ENCODE measurements at places on chromosomes 7 and 10. TPM values are rescaled to one million over a fixed set of nuclear protein-coding genes. Genes with fewer than 3 reads are reported as not detected.

DNA sequence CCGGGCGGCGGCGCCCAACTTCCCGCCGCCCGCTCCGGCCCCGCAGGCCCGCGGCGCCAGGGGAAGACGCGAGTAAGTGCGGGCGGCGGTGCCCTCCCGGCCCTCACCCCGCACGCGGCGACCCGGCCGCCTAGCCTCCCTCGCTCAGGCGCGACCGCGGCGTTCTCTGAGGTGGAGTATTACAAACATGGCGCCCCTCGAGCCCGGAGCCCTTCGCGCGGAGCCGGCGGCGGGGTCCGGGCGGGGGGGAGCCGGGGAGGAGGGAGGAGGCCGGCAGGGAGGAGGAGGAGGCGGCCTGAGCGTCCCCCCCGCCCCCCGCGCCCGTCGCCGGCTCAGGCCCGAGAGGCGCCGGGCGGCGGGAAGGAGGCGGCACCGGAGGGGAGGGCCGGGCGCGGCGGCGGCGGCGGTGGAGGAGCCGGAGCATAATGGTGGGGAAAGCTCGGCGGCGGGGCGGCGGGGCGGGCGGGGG lies at the start of gene ZMYND11:
Gene ZMYND11 (plus strand): TSS at position 324 of the 469 bp plus-strand sequence. CDS start 44,558 bp downstream, outside the sequence.
- no peak for DNase-seq

GRCh38 chr7:98598846-98599615 lies 18.1 kb upstream of the NPTX2 start:
- no peak for DNase-seq

GRCh38 chr10:91690996-91691676 lies 58.3 kb upstream of the PPP1R3C start:
- no peak for DNase-seq

DNA sequence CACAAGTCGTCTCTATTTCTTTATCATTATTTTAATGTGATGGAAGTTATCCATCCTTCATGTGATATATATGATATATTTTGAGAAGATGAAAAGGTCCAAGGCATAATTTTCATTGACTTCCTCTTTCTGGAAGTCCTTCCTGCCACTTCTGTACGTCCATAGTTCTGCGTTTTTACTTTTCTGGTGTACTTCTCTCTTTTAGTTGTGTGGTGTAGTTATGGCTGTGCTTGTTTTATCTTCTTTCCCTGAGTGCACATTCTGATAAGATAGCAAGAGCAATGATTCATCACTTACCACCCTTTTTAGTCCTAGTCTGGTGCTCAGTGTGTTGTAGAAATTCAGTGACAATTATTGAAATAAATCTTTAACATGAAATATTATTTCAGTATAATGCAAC lies 231.3 kb upstream of the FERD3L start:
- no peak for DNase-seq

GRCh38 chr10:22805304-22805703 lies 90.9 kb upstream of the PIP4K2A start:
- DNase-seq, result peak; percentile 55

DNA sequence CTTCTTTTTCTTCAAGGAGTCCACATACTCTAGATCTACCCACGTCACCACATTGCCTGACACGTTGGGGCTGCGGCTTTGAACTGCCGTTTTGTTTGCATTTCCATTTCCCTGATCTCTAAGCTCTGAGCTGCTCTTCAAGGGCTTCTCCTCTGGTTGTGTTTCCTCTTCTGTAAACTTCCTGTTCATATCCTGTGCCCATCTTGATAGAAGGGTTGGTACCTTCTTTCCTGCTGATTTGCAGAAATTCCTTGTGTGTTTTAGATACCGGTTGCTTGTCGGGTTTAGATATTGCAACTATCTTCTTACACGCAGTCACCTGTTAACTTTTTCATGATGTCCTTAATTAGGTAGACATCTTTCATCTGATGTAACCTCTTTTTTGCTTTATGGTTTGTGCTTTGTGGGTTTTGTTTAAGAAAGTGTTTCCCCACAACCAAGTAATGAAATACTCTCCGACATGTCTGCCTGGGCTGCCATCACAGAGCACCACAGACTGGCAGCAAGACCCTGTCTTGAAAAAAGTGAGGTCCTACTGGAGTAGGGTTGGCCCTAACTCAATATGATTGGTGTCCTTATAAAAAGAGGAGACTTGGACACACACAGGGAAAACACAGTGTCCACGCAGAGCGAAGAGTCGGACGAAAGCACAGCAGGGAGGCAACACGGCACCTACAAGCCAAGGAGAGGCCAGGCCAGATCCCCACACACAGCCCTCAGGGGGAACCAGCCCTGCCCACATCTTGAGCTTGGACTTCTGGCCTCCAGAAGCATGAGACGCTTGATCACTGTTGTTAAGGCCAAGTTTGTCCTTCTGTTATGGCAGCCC lies 99.1 kb upstream of the PDGFA start:
- no peak for DNase-seq

- DNase-seq, result no peak
Observed at GRCh38 chr7:76302347-76303201, at the start of gene HSPB1. Gene HSPB1, plus strand, starts transcription at chr7:76302673. Its CDS starts 40 bp downstream, at chr7:76302713.

- no peak for DNase-seq
Observed at GRCh38 chr10:98636921-98637329, 190.2 kb upstream of the HPS1 start.

DNA sequence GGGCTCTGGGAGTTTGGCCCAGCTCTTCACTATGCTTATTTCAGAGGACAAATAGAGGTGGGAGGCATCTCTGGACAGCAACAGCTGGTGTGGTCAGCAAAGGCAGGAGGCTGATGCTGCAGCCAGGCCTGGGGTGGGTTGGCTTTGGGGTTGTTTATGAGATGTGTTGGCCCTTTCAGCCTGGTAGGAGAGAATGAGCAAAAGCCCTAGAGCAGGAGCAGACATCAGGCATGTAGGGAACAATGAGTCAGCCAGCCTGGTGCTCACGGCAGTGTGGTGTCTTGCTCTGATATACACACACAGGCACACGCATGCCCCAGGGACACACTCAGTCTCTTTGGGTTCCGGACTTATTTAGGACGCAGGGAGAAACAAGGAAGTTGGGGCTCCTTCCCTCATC lies 157.1 kb downstream of the PRKCQ start:
- no peak for DNase-seq

TUBB8 gene
- 0.29 TPM for total RNA-seq
